Ovary (tissue), 10 donors: ENCODE measurements at places on chromosomes 7 and 10.

- no peak for DNase-seq
Observed at GRCh38 chr10:670990-671389, 18.5 kb downstream of the DIP2C start.

DNA sequence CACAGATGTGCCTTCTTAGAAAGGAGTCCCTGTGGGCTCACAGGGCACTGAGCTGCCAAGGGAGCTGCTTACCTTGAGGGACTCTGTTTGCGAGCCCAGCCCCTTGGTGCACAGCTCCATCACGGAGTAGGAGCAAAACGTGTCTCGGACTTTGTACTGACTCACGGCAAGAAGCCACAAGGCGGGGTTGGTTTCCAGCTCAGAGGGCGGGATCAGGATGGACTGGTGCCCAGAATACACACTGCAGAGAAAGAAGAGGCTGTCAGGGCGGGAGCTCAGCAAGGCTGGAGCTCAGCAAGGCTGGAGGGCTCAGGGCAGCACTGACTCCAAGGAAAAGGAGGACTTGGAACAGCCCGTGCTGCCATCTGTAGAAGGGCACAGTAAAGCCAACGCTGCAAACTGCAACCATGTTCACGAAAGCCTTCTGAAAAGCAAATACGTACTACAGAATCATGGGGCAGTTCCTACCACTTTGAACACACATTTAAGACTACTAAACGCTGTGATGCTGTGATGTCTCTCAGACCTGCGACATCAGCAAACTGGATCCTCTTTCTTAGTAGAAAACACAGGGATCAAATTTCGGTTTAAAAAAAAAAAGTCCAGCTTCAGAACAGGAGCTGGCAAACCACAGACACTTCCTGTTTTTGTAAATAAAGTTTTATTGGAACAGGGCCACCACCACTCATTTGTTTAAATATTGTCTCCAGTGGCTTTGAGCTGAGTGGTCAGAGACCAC is 194.3 kb downstream of the ZMYND11 start:
- peak; percentile 85 for DNase-seq

- DNase-seq, result no peak
Observed at GRCh38 chr7:23347682-23348180, 48.6 kb downstream of the MALSU1 start.

GRCh38 chr10:26697163-26697921 is at the start of gene PDSS1:
Gene PDSS1 (plus strand): TSS chr10:26697701. CDS start chr10:26697712, 11 bp downstream.
- peak; percentile 66 for DNase-seq

GRCh38 chr7:79520543-79520942 is 67.1 kb upstream of the MAGI2 start:
- DNase-seq, result no peak

DNA sequence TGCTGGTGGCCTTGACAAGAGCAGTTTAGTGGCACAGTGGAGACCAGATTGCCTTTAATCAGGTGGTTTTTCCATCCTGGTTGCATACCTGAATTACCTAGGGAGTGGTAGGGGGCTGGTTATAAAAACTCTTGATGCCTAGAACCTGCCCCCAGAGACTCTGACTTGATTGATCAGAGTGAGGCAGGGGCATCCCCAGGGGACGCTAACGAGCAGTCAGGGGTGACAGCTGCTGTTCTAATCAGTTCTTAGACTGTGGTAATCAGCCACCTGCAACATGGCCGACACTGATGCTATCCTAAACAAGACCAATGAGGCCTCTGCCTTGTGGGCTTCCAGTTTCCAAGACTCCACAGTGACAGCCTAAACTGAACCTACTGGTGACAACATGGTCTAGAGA is 2.0 kb upstream of the OPALIN start:
- DNase-seq, result no peak

DNA sequence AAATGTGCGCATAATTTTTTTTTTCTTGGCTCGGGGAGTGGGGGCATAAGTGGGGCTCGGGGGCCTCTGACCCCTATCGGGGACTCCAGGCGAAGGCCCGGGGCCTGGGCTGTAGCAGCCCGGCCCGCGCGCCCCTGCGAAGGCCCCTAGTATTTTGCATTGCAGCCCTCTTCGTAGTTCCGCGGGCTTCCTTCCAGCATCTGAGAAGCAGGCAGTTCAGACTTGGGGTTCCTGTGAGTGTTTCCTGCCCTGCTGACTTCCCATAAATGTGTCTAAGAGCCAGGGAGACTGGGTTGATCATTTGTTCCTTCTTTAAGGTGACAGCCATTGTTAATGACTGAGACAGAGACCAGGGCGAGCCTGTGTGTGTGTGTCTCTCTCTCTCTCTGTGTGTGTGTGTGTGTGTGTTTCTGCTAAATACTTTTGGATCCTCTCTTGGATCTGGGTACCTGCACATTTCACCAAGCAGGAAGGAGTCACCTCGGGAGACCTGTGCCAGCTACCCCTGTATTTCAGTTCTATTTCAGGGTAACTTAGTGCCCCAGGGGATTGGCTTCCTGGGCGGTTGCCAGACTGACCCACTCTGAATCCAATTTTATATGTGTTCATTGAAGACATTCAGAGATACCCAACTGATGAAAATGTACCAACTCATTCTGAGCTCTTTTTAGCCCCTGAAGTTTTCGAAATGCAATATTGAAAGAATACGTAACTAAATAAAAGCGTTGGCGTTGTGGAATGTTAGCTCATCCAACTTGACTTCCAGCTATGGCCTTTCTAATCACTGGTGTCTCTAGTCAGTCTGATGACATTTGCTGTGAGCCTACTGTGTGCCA is 805 bp downstream of the MSRB2 start:
- DNase-seq, result peak; percentile 67

DNA sequence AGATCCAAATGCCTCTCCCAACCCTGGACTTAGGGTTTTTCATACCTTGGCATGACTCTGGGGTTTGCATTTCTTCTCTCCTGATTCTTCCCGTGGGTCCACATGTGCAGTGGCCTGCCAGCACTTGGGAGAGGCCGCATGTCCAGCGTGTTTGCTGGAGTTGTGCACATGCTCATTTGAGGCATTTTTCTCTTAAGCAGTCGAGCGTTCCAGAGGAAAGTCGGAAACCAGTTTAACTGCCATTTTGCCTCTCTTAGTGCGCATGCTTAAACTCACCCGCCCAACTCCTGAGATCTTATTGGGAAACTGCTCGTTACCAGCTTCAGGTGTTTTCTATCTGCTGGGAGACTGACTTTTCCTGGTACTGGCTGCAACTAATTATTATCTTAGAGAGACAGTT is 888.4 kb upstream of the PHF14 start:
- DNase-seq, result no peak

DNA sequence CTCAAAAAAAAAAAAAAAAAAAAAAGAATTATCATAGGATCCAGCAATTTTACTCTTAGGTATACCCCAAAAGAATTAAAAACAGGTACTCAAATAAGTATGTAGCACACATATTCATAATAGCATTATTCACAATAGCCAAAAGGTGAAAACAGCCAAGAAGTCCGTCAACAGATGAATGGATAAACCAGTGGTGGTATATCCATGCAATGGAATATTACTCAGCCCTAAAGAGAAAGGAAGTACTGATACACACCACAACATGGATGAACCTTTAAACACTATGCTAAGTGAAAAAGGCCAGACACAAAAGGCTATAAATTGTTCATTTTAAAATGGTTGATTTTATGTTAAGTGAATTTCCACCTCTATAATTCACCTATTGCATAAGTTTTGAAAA is 804.8 kb upstream of the AUTS2 start:
- no peak for DNase-seq

- DNase-seq, result peak; percentile 97
Observed at GRCh38 chr7:76294344-76295024, 8.0 kb upstream of the HSPB1 start.

DNA sequence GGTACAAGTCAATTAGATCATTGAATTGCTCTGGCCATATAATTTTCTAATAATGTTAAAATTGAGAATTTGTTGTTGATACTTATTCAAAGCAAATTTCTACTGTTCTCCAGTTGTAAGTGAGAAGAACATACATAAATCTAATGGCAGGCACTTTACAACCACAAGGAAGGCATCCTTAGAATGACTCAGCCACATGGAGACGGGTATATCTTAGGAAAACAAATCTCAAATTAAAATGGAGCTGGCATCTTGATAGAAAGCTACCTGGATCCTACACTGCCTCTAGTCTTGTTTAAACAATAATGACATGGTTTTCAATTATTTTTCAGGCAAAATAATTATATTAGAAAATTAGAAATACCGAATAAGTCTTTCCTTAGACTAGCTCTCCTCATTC is 1183.7 kb upstream of the SORCS1 start:
- DNase-seq, result no peak

- DNase-seq, result peak; percentile 20
Observed at GRCh38 chr7:106015381-106016218, 52.5 kb downstream of the CDHR3 start.
